ENCODE measurements at places on chromosomes 5 and 9.

- DNase-seq, result peak; percentile 76
Measured at GRCh38 chr9:130433168-130433946, 11.4 kb upstream of the ASS1 start.

- DNase-seq, result no peak
Measured at GRCh38 chr5:45454114-45454513, 242.1 kb downstream of the HCN1 start.

GRCh38 chr9:84254972-84255371 is 85.6 kb downstream of the SLC28A3 start:
- DNase-seq, result no peak

- DNase-seq, result no peak
Measured at GRCh38 chr9:33311953-33312352, 21.6 kb downstream of the NFX1 start.

GRCh38 chr9:100099722-100100042 is 639 bp downstream of the INVS start:
- no peak for DNase-seq

DNA sequence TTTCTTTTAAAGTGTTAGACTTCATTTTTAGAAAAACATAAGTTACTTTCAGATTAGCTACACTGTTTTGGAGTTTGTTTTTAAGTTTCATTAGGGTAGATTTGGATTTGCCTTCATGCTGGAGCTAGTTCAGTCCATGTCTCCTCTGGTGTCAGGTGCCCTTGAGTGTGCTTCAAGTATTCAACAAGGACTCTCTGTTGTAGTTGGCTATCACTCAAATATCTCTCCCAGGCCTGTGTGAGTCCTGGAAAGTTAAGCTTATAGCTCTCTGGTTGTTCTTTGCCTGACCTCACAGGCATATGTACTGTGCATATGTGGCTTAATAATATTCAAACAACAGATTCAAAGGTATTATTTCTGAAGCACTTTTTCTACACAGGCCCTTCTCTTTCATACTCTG is 45.4 kb downstream of the PTBP3 start:
- DNase-seq, result no peak

GRCh38 chr9:20479419-20480155 is 142.7 kb downstream of the MLLT3 start:
- no peak for DNase-seq

- DNase-seq, result peak; percentile 57
Measured at GRCh38 chr9:2657427-2657826, 35.8 kb downstream of the VLDLR start.

- DNase-seq, result no peak
Measured at GRCh38 chr5:448061-448765, 5.2 kb downstream of the EXOC3 start.

DNA sequence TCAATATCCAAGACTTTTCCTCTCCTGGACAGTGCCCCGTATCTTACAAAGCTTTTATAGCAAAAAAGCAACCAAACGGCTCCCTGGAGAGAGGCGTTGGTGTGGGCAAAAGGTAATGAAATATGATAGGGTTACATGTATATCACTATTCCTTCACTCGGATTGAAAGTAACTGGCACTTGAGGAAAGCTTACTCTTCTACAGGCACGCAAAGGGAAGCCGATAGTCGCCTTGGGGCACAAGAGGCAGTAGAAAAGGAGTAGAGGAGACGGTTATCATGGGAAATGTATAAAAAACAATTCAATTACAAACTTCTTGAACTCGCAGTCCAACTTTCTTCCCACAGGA is 1.1 kb downstream of the DIAPH1 start:
- no peak for DNase-seq

DNA sequence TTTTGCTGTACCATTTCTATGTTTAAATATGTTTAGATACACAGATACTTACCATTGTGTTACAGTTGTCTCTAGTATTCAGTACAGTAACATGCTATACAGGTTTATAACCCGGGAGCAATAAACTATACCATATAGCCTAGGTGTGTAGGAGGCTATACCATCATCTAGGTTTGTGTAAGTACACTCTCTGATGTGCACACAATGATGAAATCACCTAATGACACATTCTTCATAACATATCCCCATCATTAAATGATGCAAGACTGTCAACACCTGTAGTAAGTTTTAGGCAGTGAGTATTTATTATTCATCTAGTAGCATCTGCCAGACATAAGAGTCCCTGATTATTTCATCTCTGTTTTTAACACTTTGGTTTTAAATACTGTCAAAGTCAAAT is 7.3 kb upstream of the DHFR start:
- DNase-seq, result no peak

DNA sequence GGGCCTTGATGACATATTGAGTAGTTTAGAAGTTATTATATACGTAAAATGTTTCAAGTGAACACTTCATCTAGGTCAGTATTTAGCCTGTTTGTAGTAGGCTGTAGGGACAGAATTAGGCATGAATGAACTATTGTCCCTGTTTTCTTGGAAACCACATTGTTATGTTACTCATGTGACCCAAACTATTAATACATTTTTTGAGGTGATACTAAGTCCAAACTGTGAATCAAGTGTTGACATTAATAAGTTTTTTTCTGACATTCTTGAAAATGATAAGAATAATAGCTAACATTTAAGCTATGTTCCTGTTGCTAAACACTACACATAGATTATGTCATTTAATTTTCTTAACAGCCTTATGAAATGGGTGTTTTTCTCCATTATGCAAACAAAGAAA is 1642.7 kb upstream of the WWC1 start:
- DNase-seq, result no peak

- no peak for DNase-seq
Measured at GRCh38 chr5:78758169-78758839, 109.7 kb upstream of the LHFPL2 start.

GRCh38 chr9:126611592-126612325 is 2.0 kb upstream of the LMX1B start:
- peak; percentile 91 for DNase-seq

- no peak for DNase-seq
Measured at GRCh38 chr5:76487821-76488220, 84.7 kb downstream of the IQGAP2 start.
